Activated CD8-positive, alpha-beta memory T cell treated with anti-CD3 and anti-CD28 coated beads for 48 hours (primary cell): ENCODE measurements at places on chromosomes 12 and 14.

DNA sequence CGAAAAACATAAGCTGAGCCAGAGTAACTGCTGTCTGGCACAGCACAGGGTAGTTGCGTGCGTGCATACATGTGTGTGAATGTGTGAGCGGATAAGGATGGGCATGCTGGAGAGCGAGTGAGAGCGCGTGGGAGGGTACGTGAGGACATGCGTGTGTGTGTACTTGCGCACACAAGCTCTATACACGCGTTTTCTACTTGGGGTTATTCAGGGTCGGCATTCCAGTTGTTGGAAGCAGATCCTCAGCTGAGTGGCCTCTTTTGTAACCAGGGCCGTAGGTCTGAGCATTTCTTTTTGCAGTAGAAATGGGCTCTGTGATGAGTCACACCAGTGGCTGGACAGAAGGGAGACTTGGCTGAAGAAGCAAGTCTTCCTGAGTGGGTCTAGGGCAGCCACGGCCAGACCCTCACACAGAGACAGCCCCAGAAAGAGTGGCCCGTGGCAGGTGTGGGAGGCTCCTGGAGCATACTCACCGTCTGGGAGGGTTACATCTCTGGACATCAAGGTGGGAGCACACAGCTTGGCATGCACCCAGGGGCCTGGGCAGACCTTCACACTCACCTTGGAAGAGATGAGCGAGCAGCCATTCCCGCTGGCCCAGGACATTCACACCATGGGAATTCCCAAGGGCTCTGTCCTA, 78.0 kb downstream of the LRRC74A start:
- no peak for DNase-seq

DNA sequence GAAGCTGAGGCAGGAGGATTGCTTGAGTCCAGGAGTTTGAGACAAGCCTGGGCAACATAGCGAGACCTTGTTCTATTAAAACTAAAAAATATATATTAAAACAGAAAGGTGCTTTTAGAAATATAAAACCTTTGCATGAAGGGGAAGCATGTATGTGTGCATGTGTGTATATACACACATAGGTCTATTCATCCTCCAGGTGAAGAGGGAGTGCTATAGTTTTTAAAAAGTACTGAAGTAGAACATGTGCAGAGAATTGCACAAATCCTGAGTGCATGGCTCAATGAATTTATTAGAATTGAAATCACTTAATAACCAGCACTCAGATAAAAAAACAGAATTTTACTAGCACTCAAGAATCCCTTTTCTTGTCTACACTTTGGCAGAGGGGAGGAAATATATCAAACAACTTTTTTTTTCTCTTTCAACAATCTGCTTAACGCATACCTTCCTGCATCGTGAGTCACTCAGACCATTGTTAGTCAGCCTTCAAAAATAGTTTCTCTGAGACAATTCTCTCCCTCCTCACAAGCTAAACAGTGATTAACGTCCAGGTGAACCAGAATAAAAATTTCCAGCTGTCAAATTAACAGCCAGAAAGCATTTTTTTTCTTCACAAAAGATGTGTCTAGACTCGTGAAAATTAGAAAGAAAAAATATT, 17.7 kb upstream of the NEDD1 start:
- DNase-seq, result no peak

- no peak for DNase-seq
Observed at GRCh38 chr12:41228066-41228820, 40.1 kb downstream of the PDZRN4 start.

DNA sequence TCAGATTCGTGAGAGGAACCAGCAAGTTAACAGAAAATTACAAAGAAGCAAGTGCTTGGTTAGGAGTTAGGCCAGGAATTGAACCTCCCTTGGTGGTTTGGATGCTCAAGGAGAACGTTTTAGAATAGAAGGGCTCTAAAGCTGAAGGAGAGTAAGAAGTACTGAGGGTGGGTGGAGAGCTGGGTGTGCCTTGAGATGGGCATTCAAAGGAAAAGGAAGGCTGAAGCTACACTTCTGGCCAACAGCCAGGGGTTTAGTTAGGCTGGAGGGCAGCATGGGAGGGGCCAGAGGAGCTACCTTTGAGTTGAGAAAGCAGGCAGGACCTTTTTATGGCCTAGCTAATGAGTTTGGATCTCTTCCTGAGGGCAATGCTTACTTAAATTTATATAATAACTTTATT, 421.2 kb downstream of the CCDC91 start:
- DNase-seq, result no peak

- no peak for DNase-seq
Observed at GRCh38 chr14:71711619-71712018, 220.6 kb upstream of the RGS6 start.

DNA sequence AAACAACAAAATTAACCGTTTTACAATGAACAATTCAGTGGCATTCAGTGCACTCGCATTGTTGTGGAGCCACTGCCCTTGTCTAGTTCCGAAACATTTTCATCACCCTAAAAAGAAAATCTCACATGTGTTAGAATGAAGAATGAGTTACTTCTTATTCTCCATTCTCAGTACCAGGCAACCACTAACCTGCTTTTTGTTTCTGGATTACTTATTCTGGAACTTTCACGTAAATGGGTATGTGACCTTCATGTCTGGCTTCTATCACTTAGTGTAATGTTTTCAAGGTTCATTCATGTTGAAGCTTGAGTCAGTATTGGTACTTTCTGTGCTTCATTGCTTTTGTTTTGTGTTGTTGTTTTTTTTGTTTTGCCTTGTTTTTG, 15.6 kb downstream of the RCOR1 start:
- no peak for DNase-seq

DNA sequence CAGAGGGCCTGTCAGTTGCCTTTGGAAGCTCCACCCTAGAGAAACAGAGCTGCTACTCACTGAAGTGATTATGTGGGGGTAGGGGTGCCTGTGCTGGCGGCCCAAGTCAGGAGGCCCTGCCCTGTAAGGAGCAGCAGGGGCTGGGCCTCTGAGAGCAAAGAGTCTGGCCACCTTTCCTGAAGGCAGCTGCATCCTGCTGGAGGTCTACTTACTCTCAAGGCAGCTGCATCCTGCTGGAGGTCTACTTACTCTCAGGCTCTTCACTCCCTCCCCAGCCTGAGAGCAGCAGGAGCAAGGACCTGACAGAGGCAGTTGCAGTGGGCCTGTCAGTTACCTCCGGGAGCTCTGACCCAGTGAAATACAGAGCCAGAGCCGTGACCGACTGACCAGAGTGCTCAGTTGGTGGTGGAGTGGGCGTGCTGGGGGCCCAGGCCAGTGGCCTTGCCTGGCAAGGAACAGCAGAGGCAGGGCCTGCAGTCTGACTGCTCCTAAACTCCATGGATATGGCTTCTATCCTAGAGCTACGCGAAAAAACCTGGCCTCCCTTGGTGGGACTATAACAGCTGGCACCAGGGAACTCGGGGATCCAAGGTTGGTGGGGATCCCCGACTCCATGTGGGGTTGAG, 32.3 kb downstream of the RAD51B start:
- DNase-seq, result no peak

- DNase-seq, result no peak
Observed at GRCh38 chr12:108814462-108815211, 42.7 kb downstream of the SSH1 start.

GRCh38 chr14:85873006-85873405, 343.1 kb downstream of the FLRT2 start:
- DNase-seq, result no peak

DNA sequence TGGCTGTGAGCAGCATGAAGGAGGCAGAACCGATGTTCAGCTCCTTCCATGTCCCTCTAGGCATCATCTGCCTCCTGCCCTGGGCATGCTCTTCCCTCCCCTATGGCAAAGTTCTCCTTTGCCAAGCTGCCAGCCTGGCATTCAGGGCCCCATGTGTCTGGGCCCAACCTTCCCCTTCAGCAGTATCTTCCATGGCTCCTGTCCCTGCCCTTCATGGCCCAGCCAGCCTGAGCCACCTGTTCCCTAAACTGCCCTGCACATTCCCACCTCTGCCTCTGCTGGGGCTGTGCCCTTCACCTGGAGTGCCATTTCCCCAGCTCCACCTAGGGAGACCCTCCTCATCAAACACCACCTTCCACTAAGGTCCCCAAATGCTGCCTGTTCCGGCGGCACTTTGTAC, 74.0 kb upstream of the TCL1A start:
- DNase-seq, result no peak

- no peak for DNase-seq
Observed at GRCh38 chr12:32483499-32483898, 84.1 kb downstream of the FGD4 start.

DNA sequence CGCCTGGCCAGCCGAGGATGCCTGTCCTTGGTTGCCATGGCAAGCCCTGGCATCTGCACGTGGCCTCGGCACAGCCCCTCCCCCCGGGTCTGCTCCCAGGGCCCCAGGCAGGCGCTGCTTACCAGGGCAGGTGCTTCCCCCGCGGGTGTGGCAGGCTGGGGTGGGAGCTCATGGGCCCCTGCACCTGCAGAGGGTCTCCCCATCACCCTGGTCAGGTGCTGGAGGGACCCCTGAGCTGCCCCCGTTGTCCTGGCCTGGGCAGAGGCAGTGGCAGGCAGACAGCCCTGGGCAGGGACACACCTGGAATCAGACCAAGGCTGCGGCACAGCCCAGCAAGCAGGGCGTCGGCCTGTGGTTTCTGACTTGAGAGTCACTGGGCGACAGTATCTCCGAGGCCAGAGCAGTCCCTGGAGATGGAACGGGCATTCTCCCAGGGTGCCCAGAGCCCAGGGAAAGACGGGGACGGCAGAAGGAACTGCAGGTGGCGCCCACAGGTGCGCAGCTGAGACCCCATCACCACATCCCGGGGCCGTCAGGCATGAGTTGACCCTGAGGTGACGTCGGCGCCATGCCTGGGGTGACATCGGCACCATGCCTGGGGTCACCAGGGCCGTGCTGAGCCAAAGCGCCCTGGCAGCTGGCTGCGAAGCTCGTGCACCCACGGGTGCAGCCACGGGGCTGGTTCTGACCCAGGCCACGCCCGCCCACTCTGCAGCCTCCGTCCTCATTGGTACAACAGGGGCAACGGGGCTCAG, 56.1 kb upstream of the FBRSL1 start:
- no peak for DNase-seq

DNA sequence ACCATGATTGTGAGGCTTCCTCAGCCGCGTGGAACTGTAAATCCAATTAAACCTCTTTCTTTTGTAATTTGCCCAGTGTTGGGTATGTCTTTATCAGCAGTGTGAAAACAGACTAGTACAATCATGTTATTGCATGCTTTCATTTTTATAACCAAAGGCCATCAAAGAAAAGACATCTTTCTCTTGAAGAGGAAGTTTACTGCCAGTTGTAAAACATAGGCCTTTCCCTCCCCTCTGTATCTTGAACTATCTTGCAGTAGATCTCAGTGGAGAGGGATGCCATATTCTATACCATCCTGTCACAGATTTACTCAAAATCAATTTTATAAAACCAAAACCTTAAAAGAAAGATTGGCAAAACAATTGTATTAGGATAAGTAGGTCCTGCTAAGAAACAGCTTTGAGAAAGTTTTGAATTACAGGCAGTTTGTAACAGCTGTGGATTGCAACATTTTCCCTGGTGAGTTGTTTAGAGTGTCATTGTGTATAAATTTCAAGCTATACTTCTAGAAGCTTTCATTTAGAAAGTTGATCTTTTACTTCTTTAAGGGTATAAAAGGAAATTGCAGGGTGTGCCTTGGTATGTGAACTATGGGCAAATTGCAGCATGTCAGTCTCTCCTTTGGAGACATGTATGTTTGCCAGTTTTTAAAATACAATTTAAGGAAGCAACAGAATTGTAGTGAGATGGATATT, 128.0 kb downstream of the ATP23 start:
- no peak for DNase-seq

GRCh38 chr12:19242581-19242980, 113.0 kb downstream of the PLEKHA5 start:
- no peak for DNase-seq

DNA sequence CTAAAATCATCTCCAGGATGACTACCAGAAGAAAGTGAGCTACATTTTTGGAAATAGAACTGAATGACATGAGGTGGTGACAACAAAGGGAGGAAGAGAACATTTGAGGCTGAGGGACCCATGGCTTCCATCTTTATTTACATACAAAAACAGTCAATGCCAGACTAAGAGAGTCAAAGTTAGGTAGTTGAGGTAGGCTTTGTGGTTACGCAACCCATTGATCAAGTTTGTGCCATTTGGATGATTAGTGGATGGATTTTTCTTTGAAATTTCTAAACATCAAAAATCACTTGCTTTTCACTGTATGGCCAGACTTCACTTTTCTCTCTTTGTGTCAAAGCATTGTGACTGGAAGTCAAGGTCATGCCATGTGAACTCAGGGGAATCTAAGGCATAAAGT, 22.9 kb downstream of the ASCL1 start:
- no peak for DNase-seq
